Cardiac septum (tissue), 1 donor: ENCODE measurements at places on chromosomes 6 and 20. TPM values are rescaled to one million over a fixed set of nuclear protein-coding genes. Genes with fewer than 3 reads are reported as not detected.

The MLN gene
- total RNA-seq, result not detected

The TMC2 gene
- not detected for total RNA-seq

The TRAPPC3L gene
- total RNA-seq, result 0.16 TPM

The TMEM242 gene
- total RNA-seq, result 18.9 TPM

The NKAIN2 gene
- total RNA-seq, result 0.30 TPM

The KIFC1 gene
- total RNA-seq, result 0.24 TPM

The RWDD2A gene
- total RNA-seq, result 3.2 TPM

The HLA-DQB1 gene
- total RNA-seq, result 3.7 TPM

The ARMC12 gene
- 0.22 TPM for total RNA-seq

The ELOVL4 gene
- 0.35 TPM for total RNA-seq

The SAMD5 gene
- total RNA-seq, result 3.0 TPM

The PRKN gene
- total RNA-seq, result 23.2 TPM

The MYO6 gene
- 7.0 TPM for total RNA-seq

The ITCH gene
- 36.4 TPM for total RNA-seq

The HLA-DRB5 gene
- 14.0 TPM for total RNA-seq

The B3GAT2 gene
- not detected for total RNA-seq

The THBD gene
- 27.0 TPM for total RNA-seq

The SNAP25 gene
- 1.2 TPM for total RNA-seq

The LKAAEAR1 gene
- total RNA-seq, result not detected

The SLC32A1 gene
- total RNA-seq, result not detected

The PRSS16 gene
- total RNA-seq, result not detected

The DLK2 gene
- 2.9 TPM for total RNA-seq

The ARFRP1 gene
- 40.3 TPM for total RNA-seq

The TEAD3 gene
- total RNA-seq, result 63.3 TPM

The PTGIS gene
- total RNA-seq, result 37.6 TPM

The STMND1 gene
- total RNA-seq, result not detected

The TSBP1 gene
- total RNA-seq, result not detected

The EFCAB8 gene
- total RNA-seq, result not detected

The PDE7B gene
- 4.4 TPM for total RNA-seq
